NCI-H2081 (cell line): ENCODE measurements at places on chromosomes 16 and 17.

DNA sequence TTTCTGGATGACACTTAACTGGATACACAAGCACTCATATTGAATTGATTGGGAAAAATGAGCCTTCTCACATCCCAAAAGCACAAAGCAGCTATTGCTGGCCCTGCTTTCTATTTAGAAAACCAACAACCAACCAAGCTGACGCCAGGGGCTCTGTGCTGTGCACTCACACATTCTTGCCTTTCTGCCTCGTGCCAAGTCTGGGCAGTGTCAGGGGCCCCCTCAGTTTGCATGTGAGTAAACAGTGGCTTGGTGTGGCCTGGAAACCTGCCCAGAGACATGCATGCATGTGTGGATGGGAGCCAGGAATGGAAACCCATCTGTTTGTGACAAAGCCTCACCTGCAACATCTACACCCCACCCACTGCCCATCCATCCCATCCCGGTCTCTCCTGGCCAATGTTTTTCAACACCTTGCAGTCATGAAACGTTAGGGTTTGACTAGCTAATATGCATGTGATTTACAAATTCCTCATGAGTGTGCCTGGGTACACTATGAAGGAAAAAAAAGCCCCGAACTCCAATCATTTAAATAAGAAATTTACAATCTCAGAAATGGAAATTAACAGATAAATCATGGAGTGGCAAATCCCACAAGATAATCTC is 20.4 kb downstream of the MIEF2 start:
- DNase-seq = peak; percentile 66

DNA sequence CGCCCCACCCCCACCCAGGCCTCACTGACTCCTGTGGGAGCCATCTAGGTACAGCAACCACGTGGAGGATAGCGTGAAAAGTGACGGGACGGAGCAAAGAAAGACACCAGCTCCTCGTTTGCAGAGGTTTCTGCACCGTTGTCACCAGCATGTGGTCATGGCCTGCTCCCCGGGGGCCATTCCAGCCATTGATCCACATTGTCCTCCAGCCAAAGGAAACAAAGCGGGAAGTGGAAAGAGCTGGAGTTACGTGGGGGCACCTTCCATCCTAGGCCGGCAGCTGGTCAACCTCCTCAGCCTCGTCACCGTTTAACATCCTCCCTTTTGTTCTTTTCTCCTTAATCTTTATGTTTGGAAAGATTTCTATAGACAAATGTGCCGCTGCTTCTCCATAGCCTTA is 153.7 kb downstream of the RPTOR start:
- no peak for DNase-seq

GRCh38 chr16:73064212-73064993 is 16.5 kb upstream of the ZFHX3 start:
- DNase-seq = no peak

DNA sequence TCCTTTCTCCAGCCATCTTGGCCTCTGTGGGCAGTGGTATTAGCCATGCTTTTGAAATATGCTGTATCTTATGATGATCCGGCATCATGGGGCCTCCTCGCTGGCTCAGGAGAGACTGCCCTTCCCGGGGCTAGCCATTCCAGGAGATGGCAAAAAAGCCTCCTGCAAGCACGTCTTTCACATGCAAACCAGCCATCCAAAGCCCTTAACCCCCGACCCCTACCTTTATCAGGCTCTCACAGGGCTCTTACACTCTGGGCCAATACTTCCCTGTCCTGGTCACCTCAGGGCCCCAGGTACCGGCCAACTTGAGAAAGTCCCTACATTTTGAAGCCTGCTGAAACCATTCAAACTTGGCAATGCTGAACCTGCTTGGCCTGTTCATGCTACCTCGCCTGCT is 36.4 kb downstream of the MYH13 start:
- DNase-seq = no peak

- DNase-seq = no peak
Observed at GRCh38 chr17:68606451-68607307, 5.5 kb upstream of the FAM20A start.

GRCh38 chr17:5598457-5598856 is 14.1 kb upstream of the NLRP1 start:
- no peak for DNase-seq

GRCh38 chr16:56980792-56981724 is 8.3 kb upstream of the NLRC5 start:
- DNase-seq = no peak

- DNase-seq = no peak
Observed at GRCh38 chr17:74839990-74840852, 19.5 kb downstream of the GRIN2C start.

- DNase-seq = no peak
Observed at GRCh38 chr17:28975646-28976045, 24.3 kb upstream of the PHF12 start.

- no peak for DNase-seq
Observed at GRCh38 chr16:29926711-29927052, 656 bp upstream of the KCTD13 start.

- no peak for DNase-seq
Observed at GRCh38 chr17:11278186-11278991, 37.4 kb downstream of the SHISA6 start.

DNA sequence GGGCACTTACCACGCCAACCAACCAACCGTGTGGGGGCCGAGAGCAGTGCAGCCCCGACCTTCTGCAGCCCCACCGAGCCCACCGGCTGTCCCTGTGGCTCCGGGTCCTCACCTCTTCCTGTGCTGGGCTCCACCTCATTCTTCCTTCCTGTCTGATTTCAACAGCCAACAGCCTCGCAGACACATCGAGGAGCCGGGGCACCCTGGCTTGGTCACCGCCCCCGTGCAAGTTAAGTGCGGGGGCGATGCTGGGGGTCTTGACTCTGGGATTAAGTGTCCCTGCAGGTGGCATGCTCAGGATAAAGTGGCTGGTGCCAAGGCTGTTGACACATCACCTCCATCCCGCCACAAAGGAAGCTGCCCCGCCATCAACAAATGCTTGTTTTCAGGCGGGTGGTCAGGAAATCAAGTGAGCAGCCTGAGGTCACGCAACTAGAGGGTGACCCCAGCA is at the start of gene NLRC3:
Gene NLRC3, minus strand, starts transcription at position 102 of the 451 bp plus-strand sequence. CDS start 12,367 bp downstream, outside the sequence.
- no peak for DNase-seq

- no peak for DNase-seq
Observed at GRCh38 chr17:7238420-7239090, 702 bp downstream of the PHF23 start.

- peak; percentile 74 for DNase-seq
Observed at GRCh38 chr17:44628243-44629188, 27.8 kb upstream of the MEIOC start.
